ENCODE measurements at places on chromosomes 1 and 21.

- H3K27me3 ChIP-seq, result no peaks in the 10 kb centered on the region
- H3K4me3 ChIP-seq, result no peak overlapping the region
- H3K27ac ChIP-seq, result no peak overlapping the region
- no peaks in the 10 kb centered on the region for H3K4me1 ChIP-seq
- no peaks in the 10 kb centered on the region for H3K36me3 ChIP-seq
Measured at GRCh38 chr1:67359592-67359991, 51.9 kb downstream of the IL12RB2 start.

- H3K27ac ChIP-seq, result peak within 1 kb of the TSS; percentile 82
- peak within 1 kb of the TSS; percentile 71 for H3K4me3 ChIP-seq
- H3K4me1 ChIP-seq, result peaks cover 18% of the 10 kb centered on the region
- peak; percentile 83 for DNase-seq
- peaks cover 49% of the 10 kb centered on the region for H3K36me3 ChIP-seq
- no peaks in the 10 kb centered on the region for H3K27me3 ChIP-seq
Measured at GRCh38 chr1:145845514-145846161, at the start of gene NUDT17. TSS of gene NUDT17 (plus strand) at chr1:145845630. CDS start at chr1:145845641, 11 bp downstream.

- H3K4me1 ChIP-seq, result no peaks in the 10 kb centered on the region
- H3K27me3 ChIP-seq, result no peaks in the 10 kb centered on the region
- H3K4me3 ChIP-seq, result no peak overlapping the region
Measured at GRCh38 chr1:66393586-66394287, 140.2 kb upstream of the SGIP1 start.

GRCh38 chr21:42905195-42905594 lies 12.1 kb downstream of the NDUFV3 start:
- no peak for DNase-seq
- no peak overlapping the region for H3K4me3 ChIP-seq
- H3K27ac ChIP-seq, result no peak overlapping the region
- peaks cover 14% of the 10 kb centered on the region for H3K4me1 ChIP-seq
- H3K36me3 ChIP-seq, result peaks cover 97% of the 10 kb centered on the region

- H3K4me3 ChIP-seq, result no peak overlapping the region
- DNase-seq, result no peak
- H3K27ac ChIP-seq, result no peak overlapping the region
Measured at GRCh38 chr1:161933592-161934588, 89.8 kb downstream of the OLFML2B start.

- peaks cover 16% of the 10 kb centered on the region for H3K4me1 ChIP-seq
- no peaks in the 10 kb centered on the region for H3K27me3 ChIP-seq
- H3K36me3 ChIP-seq, result peaks cover 99% of the 10 kb centered on the region
- H3K27ac ChIP-seq, result no peak overlapping the region
Measured at GRCh38 chr1:236835491-236835890, 40.4 kb downstream of the MTR start.

DNA sequence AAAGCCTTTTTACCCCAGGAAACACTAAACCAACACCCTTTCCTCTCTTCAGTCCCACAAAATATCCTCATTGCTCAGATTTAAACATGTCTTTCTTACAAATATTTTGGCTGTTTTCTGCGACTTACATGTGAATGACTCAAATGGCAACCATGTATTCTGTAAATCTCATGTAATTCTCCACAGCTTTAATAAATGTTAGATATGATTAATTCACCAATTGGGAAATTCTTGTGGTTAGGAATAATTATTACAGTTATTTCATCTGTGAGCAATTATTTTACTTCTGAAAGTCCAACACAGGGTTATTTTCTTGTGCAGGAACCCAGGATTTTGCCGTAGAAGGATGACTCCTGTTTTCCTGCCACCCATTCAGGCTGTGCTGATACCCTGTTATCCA lies 431.5 kb downstream of the LMO4 start:
- no peaks in the 10 kb centered on the region for H3K4me1 ChIP-seq
- no peak overlapping the region for H3K27ac ChIP-seq
- no peaks in the 10 kb centered on the region for H3K36me3 ChIP-seq
- no peak for DNase-seq
- H3K27me3 ChIP-seq, result no peaks in the 10 kb centered on the region
- no peak overlapping the region for H3K4me3 ChIP-seq

GRCh38 chr1:32180186-32181060 lies 948 bp downstream of the TXLNA start:
- H3K4me1 ChIP-seq, result peaks cover 65% of the 10 kb centered on the region
- peak overlapping the region; percentile 96 for H3K27ac ChIP-seq
- peak overlapping the region; percentile 73 for H3K4me3 ChIP-seq
- no peaks in the 10 kb centered on the region for H3K27me3 ChIP-seq
- peaks cover 41% of the 10 kb centered on the region for H3K36me3 ChIP-seq

- H3K4me1 ChIP-seq, result peaks cover 48% of the 10 kb centered on the region
- H3K36me3 ChIP-seq, result no peaks in the 10 kb centered on the region
- DNase-seq, result no peak
- H3K4me3 ChIP-seq, result no peak overlapping the region
- H3K27ac ChIP-seq, result no peak overlapping the region
Measured at GRCh38 chr1:77664939-77665516, 17.4 kb downstream of the ZZZ3 start.

DNA sequence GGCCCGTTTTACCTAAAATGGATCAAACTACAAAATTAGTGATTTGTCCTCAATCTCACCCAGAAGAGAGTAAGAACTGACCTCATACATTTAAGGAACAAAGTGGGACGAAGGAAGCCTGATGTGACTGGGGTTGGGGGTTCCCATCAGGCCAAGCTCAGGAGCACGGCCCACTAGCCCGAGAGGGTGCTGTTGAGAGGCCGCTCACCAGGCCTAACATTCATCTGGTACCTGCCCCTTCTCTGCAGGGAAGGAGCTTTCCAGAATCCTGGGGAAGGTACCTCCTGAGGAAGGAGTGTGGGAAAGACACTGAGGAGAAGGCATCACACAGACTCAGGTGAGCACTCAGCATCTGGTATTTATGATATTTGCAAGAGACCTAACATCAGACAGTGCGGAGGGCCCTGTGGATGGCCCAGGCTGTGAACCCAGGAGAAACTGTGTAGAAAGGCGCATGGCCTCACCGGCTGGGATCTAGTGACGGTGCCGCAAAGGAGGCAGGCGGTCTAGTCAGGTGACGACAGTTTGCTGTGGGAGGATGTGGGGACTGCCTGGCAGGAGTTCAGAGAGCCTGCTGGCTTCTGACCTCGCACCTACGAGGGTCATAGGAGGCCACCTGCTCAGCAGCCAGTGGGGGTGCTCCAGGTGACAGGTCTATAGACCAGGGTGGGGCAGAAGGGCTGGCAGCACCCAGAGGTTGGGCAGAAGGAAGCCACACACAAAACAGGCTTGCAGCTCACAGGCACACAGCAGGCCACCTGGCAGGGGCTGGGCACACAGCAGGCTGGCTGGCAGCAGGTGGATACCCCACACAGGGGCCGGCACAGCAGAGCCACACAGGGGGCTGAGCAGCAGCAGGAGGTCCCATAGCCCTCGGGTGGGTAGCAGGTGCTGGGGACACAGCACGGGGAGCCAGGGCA lies 543 bp downstream of the KRTAP12-4 start:
- H3K27ac ChIP-seq, result no peak overlapping the region
- H3K4me1 ChIP-seq, result no peaks in the 10 kb centered on the region
- peaks cover 20% of the 10 kb centered on the region for H3K27me3 ChIP-seq
- DNase-seq, result no peak
- H3K4me3 ChIP-seq, result no peak overlapping the region

DNA sequence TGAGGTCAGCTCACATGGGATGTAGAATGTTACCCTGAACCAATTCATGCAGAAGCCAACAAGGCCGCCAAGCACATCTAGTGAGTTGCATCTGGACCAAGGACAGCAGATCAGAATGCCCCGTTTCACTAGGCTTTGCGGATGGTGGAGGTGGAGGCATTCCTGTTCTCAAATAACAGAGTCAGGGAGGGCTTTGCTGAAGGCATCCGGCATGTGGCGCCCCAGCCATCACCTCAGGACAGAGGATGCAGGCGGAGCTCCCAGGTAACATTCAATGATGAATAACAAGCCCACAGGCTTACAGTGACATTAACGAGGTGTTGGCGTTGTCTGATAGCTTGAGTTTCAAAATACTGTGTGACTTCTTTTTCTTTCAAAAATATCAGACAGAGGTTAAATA lies 476.2 kb downstream of the CAMTA1 start:
- H3K36me3 ChIP-seq, result no peaks in the 10 kb centered on the region
- H3K27ac ChIP-seq, result no peak overlapping the region
- no peak overlapping the region for H3K4me3 ChIP-seq
- no peaks in the 10 kb centered on the region for H3K4me1 ChIP-seq
- H3K27me3 ChIP-seq, result peaks cover 37% of the 10 kb centered on the region

DNA sequence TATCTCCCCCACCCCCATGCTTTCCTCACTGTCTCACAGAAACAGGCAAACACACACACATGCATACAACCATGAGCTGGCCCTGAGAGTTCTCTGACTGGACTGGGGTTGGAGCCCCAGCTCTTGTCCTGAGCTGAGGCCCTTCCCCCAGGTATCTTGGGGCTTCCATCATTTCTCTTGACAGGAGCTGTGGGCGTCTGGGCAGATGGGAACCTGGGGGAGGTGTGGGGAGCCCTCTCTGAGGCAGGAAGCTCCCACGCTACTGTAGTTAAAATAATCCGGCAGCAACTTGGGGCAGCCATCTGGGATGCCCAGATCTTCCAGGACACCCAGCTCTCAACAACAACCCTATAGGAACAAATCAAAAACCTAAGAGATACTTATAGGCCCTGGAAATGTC lies 2.7 kb upstream of the KIF21B start:
- peaks cover 49% of the 10 kb centered on the region for H3K4me1 ChIP-seq
- peaks cover 19% of the 10 kb centered on the region for H3K27me3 ChIP-seq
- H3K27ac ChIP-seq, result no peak overlapping the region
- H3K36me3 ChIP-seq, result no peaks in the 10 kb centered on the region
- no peak for DNase-seq
- H3K4me3 ChIP-seq, result no peak overlapping the region

DNA sequence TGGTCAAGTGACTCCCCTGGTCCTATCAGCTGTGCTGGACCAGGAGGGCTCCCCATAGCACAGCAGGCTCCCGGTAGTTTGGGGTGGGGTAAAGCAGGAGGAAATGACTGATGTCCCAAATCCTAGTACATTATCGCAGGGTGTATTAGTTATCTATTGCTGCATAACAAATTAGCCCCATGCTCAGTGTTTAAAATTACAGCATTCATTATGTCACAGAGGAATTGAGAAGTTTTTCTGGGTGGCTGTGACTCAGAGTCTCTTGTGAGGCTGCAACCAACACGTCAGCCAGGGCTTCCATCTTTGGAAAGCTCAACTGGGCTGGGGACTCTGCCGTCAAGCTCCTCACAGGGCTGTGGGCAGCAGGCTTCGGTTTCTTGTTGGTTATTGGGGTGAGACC lies 34.3 kb upstream of the LAPTM5 start:
- no peak overlapping the region for H3K4me3 ChIP-seq
- peaks cover 13% of the 10 kb centered on the region for H3K4me1 ChIP-seq
- no peak overlapping the region for H3K27ac ChIP-seq
- DNase-seq, result no peak

GRCh38 chr1:76070538-76070937 lies 4.0 kb upstream of the ST6GALNAC3 start:
- H3K4me1 ChIP-seq, result peaks cover 33% of the 10 kb centered on the region
- no peak overlapping the region for H3K27ac ChIP-seq
- no peak overlapping the region for H3K4me3 ChIP-seq
- no peak for DNase-seq
- no peaks in the 10 kb centered on the region for H3K27me3 ChIP-seq
- H3K36me3 ChIP-seq, result no peaks in the 10 kb centered on the region

DNA sequence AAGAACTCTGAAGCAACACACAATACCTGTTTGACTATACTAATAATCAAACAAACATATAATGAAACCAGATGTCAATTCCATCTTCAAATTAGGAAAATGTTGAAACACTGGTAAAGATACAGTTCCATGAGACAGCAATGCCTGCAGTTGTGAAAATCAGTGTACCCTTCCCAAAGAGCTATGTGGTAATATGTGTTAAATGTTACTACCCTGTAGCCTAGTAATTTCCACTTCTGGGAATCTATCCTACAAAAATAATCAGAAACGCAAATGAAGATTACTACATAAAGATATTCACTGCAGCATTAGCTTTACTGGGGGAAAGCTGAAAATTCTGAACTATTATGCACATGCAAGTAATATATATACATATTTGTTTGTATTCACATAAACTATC lies 16.9 kb downstream of the GLIS1 start:
- H3K27ac ChIP-seq, result no peak overlapping the region
- no peaks in the 10 kb centered on the region for H3K4me1 ChIP-seq
- H3K27me3 ChIP-seq, result peaks cover 46% of the 10 kb centered on the region
- DNase-seq, result no peak

DNA sequence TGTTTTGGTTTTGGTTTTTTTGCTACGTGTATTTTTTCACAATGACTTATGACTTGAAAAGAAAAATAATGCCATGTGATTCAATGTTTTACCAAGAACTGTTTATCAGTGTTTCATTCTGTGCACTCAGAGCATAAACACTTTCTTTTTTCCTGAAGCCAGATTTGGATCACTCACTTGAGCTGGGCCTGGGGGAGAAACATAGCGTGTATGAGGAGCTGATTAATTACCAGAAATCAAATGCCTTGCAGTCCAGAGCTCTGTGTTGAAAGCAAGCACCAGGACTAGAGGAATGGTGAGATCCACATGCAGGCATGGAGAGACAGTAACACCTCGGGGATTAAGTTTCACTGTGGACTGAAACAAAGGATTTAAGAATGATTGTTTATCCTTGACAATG lies 642.1 kb upstream of the ADGRL2 start:
- DNase-seq, result no peak
- H3K27me3 ChIP-seq, result no peaks in the 10 kb centered on the region
- H3K4me3 ChIP-seq, result no peak overlapping the region
- H3K27ac ChIP-seq, result no peak overlapping the region
- H3K4me1 ChIP-seq, result no peaks in the 10 kb centered on the region

- no peak for DNase-seq
- no peaks in the 10 kb centered on the region for H3K36me3 ChIP-seq
- no peaks in the 10 kb centered on the region for H3K4me1 ChIP-seq
- H3K27ac ChIP-seq, result no peak overlapping the region
- no peak overlapping the region for H3K4me3 ChIP-seq
Measured at GRCh38 chr21:24023936-24024335, 1583.3 kb downstream of the MRPL39 start.

- no peak overlapping the region for H3K4me3 ChIP-seq
- H3K36me3 ChIP-seq, result no peaks in the 10 kb centered on the region
- no peak for DNase-seq
- H3K27ac ChIP-seq, result no peak overlapping the region
Measured at GRCh38 chr21:43782431-43783097, 6.5 kb upstream of the CSTB start.

All from left ventricle myocardium inferior (tissue), 1 donor.